ENCODE measurements at places on chromosomes 12 and 14.

GRCh38 chr12:109137055-109137454 is 20.7 kb downstream of the ACACB start:
- DNase-seq: no peak

GRCh38 chr14:76922584-76922983 is 96.4 kb downstream of the LRRC74A start:
- no peak for DNase-seq

GRCh38 chr12:124233041-124233796 is 61.7 kb upstream of the RFLNA start:
- DNase-seq: peak; percentile 82

GRCh38 chr14:96409701-96410100 is 17.8 kb downstream of the AK7 start:
- peak; percentile 9 for DNase-seq

DNA sequence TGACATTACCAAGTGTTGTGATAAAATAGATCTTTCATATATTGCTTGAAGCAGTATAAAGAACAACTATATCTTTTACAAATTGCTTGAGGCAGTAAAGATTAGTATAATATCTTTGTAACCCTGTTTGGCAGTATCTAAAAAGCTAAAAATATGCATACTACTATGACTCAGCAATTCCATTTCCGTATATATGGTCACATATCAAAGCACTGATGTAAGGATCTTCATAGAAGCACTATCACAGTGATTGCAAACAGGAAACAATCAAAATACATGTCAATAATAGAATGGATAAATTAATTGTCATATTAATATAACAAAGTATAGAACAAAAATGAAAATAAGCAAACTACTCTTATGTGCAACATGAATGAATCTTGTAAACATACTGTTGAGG is 158.4 kb upstream of the IGF1 start:
- no peak for DNase-seq
